ENCODE measurements at places on chromosomes 12 and 14. TPM values are rescaled to one million over a fixed set of nuclear protein-coding genes. Genes with fewer than 3 reads are reported as not detected.

Gene LPAR5
- not detected for total RNA-seq

Gene SRRM4
- not detected for total RNA-seq

Gene GLT8D2
- 91.8 TPM for total RNA-seq

Gene FIGNL2
- 0.36 TPM for total RNA-seq

Gene MAP1LC3B2
- total RNA-seq = 0.36 TPM

Gene CSRP2
- 26.2 TPM for total RNA-seq

Gene CS
- 105 TPM for total RNA-seq

Gene TEX22
- 0.36 TPM for total RNA-seq

Gene ACSS3
- total RNA-seq = 16.3 TPM

Gene RDH12
- not detected for total RNA-seq

Gene ADAMTS20
- total RNA-seq = 0.12 TPM

Gene CDK17
- 94.2 TPM for total RNA-seq

Gene CCDC197
- total RNA-seq = not detected

Gene NIN
- 30.1 TPM for total RNA-seq

Gene CHPT1
- total RNA-seq = 41.2 TPM

Gene STYK1
- total RNA-seq = 4.9 TPM

Gene KRT83
- not detected for total RNA-seq

Gene CCNB1IP1
- 48.2 TPM for total RNA-seq

Gene HPD
- not detected for total RNA-seq

Gene ETFBKMT
- total RNA-seq = 4.4 TPM

Gene NGB
- not detected for total RNA-seq
